ENCODE measurements at places on chromosomes 7 and 10. TPM values are rescaled to one million over a fixed set of nuclear protein-coding genes. Genes with fewer than 3 reads are reported as not detected.
A peak's percentile ranks its signal among the peaks of the same experiment; 100 is the strongest.

ANKRD22 gene
- not detected for total RNA-seq

MOGAT3 gene
- total RNA-seq: not detected

SEMA3A gene
- total RNA-seq: 56.7 TPM

C10orf53 gene
- not detected for total RNA-seq

UTF1 gene
- not detected for total RNA-seq

TMEM273 gene
- 4.8 TPM for total RNA-seq

TNS3 gene
- total RNA-seq: 6.8 TPM

ALOX5 gene
- total RNA-seq: not detected

FAM107B gene
- total RNA-seq: 68.2 TPM

KLF14 gene
- not detected for total RNA-seq

DNA sequence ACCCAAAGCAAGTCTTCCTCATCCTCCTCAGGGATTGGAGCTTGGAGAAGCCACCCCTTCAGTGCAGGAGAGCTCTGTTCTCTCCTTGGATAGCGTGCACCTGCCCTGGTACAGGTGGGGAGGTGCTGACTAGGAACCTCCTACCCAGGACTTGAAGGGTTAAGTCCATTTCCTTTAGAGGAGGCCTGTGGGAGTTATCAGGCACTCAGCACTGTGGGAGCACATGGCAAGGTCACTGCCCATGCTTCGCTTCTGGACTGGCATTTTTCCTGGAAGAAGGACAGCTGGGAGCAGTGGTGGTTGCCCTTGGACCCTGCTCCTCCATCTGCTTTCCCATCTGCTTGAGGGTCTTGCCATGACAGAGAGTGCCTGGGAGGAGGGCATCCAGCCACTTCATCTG is 142.8 kb downstream of the CXCL12 start:
- DNase-seq: no peak

DNA sequence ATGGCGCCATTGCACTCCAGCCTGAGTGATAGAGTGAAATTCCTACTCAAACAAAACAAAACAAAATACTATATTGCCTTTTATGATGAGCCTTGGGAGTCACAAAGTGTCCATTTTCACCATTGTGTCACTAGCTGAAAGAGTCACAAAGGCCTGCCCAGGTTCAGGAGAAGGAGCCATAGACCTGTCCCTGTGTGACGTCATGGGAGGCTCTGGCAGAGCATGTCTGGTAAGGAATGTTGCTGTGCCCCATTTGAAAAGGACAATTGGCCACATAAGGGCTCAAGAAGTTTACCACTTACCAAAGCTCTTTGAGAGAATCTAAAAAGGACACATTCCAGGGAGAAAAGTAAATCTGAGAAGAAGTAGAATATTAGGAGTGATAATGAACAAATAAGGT is 367.7 kb downstream of the SDK1 start:
- no peak for DNase-seq

- no peak for DNase-seq
These were observed 120.1 kb upstream of the CHST15 start for GRCh38 chr10:124213471-124213870.

DNA sequence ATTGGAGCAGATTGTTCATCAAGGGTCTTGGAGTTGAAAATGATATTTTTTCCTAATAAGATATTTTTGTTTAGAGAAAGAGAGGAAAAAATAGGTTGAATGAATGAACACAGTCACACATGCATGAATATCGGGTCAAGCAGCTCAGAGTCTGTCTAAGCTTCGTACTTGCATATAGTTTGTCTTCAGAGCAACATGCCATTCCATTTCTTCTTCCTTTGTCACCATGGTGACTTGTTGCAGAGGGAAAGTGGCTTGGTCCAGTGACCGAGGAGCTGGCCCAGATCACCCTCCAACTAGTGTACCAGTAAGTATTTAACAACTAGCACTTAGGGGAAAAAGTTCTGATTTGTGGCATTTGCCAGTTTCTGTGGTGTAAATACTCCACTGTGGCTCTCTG is 232.1 kb downstream of the TCF7L2 start:
- no peak for DNase-seq

GRCh38 chr10:97731346-97732051 is 5.4 kb upstream of the ZFYVE27 start:
- DNase-seq: peak; percentile 75

DNA sequence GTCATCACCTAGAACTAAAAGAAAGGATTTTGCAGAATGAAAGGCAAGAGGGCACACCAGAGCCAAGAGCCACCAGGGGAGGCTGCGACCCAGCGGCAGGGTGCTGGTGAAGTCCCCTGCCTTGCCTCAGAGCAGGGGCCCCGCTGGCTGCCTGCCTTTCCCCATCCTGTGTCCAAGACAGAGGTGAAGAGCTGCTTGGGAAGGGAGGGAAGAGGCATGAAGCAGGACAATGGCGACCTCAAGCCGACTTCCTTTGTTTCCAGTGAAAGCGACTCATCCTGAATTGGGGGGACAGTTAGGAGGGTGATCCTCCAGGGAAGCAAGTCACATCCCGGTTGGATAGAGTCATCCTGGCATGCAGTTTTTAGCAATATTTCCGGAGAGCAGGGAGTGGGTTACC is 255.5 kb upstream of the YAE1 start:
- DNase-seq: no peak

- no peak for DNase-seq
These were observed 36.7 kb upstream of the PRSS1 start for GRCh38 chr7:142712617-142712957.

DNA sequence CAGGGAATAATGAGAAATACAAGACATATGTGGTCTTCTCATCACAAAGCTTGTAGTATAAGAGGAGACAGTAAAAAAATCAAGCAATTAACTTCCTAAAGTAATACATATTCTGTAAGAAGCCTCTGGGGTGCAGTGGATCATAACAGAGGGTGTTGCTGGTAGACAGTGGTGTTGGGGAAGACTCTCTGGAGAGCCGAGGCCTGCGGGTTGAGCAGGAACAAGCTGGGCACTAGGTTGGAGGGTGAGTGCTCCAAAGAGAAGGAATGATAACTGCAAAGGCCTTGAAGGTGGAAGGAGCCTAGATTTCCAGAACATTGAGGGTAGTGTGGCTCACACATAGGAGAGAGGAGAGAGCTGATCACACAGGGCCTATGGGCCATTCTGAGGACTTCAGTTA is 1.5 kb downstream of the GIMAP4 start:
- DNase-seq: peak; percentile 43

GRCh38 chr10:89563311-89563710 is 27.9 kb upstream of the SLC16A12 start:
- no peak for DNase-seq

- DNase-seq: peak; percentile 49
These were observed 686 bp downstream of the AASS start for GRCh38 chr7:122143376-122143750.

GRCh38 chr7:137943132-137943551 is 58.7 kb downstream of the CREB3L2 start:
- no peak for DNase-seq

- no peak for DNase-seq
These were observed 6.3 kb downstream of the WNT16 start for GRCh38 chr7:121334875-121335648.

DNA sequence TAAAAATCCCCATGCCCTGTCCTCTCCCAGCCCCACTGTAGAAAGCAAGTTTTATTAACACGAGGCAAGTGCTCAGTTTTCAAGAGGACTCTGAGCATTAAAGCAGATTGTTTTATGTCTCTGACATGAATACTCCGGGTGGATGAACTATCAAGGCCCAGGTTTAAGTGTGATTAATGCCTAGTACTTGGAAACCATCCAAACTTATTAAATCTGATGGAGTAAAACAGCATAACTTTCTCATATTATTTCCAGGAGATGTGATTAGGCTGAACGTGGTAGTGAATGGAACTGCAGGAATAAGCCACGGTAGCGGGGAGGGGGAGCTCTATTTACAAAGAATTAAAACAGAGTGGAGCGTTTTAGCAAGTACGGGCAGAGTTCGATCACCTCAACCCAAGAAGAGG is 144.2 kb upstream of the RNF32 start:
- DNase-seq: no peak

DNA sequence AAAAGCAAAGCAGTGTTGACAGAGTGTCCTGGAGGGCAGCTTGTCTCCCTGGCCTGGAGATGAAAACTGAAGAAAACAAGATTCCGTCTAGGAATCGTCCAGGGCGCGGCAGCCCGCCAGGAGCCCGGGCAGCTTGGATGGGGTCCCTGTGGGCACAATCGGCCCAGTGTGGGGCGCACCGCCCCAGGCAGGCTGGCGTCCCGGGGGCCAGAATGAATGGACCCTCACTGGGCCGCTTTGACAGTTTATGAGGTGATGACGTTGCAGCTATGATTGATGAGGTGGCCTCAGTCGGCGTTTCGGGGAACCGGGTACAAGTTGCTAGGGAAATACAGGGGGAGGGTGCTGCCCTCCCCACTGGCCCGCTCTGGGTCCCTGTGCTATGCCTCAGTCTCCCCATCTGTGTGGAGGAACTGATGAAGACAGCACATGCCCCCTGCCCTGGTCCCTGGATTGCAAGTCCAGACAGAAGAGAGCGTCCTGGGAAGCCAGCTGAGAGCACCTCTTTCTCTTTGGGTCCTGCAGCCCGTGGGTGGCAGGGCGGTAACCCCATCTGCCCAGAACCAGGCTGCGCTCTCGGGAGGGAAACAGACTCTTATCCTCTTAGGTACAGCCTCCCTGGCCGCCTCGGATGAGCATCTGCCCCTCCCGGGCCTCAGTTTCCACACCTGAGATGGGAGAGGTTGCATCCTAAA is 131.3 kb downstream of the LHPP start:
- no peak for DNase-seq

DNA sequence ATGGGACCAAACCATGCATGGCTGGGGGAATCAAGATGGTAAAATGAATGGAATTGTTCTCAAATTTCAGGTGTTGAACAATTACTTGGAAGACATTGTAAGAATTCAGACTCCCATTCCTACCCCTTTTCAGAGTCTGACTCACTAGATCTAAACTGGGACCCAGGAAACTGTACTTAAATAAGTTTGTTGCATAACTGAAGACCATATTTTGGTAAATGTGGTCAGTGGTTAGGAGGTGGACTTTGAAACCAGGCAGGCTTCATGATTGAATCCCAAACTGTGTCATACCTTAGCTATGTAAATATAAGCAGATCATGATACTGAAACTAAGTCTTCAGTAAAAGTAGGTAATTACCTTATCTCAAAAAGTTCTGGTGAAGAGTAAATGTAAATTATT is 41.7 kb downstream of the ZWINT start:
- no peak for DNase-seq

DNA sequence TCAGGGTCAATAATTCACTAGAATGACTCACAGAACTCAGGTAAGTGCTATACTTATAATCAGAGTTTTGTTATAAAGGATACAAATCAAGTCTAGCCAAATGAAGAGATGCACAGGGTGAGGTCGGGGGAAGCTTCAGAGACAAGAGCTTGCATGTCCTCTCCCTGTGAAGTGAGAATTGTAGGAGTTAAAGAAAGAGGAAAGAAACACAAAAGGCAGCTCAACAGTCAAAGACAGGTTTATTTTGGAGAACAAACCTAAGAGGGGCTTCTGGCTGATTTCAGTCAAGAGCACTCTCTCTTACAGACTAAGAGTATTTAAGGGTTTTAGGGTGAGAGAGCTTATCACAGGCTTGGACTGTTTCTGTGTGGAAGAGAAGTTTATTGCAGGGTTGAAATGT is 600.5 kb upstream of the C7orf33 start:
- no peak for DNase-seq

- no peak for DNase-seq
These were observed 131.1 kb downstream of the SEMA3C start for GRCh38 chr7:80787721-80788120.

DNA sequence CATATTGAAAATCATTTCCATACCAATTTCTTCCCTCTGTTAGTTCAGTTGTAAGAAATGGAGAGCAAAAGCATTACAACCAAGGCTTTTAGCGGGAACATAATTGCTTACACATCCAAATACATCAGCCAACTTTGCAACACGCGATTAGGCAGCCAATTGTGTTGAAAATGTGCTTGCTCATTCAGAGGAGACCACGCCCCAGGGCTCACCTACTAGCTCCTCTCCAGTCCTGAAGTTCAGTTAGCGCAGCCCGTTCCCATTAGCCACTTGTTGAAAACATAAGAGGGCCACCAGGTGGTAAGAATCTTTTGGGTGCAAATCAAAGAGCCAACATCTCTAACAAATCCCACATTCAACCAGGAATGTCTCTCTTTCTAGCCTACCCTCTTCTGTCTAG is 213.2 kb upstream of the MDFIC start:
- no peak for DNase-seq

DNA sequence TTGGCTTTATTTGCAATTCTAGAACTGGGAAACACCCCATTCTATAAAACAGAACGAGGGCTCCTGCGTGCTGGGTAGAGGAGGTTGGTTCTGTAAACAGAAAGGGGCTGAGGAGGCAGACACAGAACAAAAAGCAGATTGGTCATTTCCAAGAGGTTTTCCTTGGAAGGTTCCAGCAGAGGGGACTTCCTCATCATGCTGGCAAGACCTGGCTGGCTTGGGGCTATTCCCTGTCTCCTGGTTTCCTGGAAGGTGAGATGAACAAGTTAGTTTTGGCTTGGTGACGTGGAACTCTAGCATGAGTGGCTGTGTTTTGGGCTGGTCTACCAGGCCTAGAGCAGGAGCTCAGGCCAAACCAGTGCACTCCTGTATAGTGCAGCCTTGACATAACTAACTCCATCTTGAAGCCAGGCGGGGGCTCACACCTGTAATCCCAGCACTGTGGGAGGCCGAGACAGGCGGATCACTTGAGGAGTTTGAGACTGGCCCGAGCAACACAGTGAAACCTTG is 26.1 kb upstream of the DNAJB6 start:
- peak; percentile 35 for DNase-seq

- DNase-seq: no peak
These were observed 119.6 kb upstream of the ZNF438 start for GRCh38 chr10:31151301-31151700.

DNA sequence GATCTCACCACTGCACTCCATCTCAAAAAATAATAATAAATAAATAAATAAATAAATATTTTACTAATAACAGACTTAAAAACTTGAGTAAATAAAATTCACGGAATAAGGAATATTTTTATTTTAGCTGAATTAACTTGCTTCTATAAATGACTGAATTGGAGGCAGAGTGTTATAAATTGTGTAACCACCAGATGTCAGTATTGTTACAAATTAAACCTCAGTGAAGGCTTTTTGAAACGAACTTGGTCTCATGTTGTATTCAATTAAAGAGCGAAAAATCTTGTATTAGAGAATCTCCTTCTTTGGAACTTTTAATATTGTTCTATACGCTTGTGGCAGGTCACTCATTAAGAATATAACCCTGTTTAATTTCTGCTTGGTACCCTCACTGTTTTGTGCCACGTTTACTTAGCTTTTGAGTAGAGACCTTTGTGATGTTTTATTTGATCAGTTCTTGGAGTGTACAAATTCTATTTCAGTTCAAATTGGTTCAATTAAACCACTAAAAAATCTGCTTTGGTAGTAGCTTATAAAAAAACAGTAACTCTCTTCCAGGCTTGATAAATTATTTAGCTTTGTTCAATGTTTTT is 45.6 kb upstream of the SCIN start:
- DNase-seq: peak; percentile 74
